ENCODE measurements at places on chromosomes 6 and 20. TPM values are rescaled to one million over a fixed set of nuclear protein-coding genes. Genes with fewer than 3 reads are reported as not detected.

- DNase-seq = no peak
Observed at GRCh38 chr6:126341126-126341525, 1.2 kb downstream of the CENPW start.

VIP gene
- total RNA-seq = 1.7 TPM

- peak; percentile 66 for DNase-seq
Observed at GRCh38 chr20:3250091-3250504, 11.1 kb upstream of the SLC4A11 start.

- no peak for DNase-seq
Observed at GRCh38 chr6:80331522-80331921, 225.1 kb downstream of the BCKDHB start.

RAD21L1 gene
- 1.1 TPM for total RNA-seq

- DNase-seq = peak; percentile 60
Observed at GRCh38 chr6:17167327-17167979, 65.6 kb downstream of the STMND1 start.

DNA sequence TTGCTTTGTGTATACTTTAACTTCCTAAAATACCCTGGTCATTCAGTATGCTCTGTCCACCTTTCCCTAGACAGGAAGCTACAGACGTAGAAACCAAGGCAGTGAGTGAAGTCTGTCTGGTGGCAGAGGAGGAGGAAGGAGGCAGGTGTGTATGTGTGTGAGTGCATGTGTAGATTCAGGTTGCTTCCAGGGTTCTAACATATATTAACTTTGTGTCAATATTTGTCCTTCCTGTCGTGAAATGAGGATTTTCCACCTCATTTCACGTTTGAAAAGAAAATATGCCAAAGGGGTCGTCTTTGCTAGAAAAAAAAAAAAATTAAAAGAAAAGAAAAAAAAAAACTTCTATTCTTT lies 411.5 kb downstream of the PKHD1 start:
- no peak for DNase-seq

DNA sequence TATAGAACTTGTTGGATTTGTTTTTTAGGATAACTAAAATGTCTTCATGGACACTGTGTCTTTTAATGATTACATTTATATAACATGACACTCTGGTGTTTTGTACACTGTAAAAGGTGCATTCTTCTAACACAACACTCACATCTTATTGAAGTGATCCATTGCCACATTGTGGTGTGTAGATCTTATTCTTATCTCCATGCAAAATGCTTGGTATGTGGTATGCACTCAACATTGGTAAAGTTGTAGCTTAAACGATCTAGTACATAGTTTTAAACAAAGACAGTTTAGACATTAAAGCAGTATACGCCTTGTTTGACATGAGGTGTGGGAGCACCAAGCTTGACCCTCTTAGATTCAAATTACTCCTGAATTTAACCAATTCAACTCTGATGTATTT lies 84.7 kb downstream of the SASH1 start:
- DNase-seq = no peak

DNA sequence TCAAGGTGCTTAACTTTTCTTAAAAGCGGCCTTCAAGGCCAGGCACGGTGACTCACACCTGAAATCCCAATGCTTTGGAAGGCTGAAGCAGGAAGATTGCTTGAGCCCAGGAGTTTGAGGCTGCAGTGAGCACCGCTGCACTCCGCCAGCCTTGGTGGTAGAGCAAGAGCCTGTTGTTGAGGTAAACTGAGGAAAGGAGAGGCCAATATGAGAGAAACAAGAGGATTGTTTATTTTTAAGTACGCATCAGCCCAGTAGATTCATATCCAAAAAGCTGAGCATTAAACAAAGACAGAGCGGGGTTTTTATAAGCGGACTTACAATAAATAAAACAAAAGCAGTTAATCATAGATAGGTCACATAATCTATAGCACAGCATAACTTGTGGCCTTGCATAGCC lies 15.0 kb upstream of the GMPR start:
- no peak for DNase-seq

DNA sequence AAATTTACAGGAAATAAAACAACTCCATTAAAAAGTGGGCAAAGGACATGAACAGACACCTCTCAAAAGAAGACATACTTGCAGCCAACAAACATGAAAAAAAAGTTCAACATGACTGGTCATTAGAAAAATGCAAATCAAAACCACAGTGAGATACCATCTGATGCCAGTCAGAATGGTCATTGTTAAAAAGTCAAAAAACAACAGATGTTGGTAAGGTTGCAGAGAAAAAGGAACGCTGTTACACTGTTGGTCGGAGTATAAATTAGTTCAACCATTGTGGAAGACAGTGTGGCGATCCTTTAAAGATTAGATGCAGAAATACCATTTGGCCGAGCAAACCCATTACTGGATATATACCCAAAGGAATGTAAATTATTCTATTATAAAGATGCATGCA lies 858.0 kb upstream of the FLRT3 start:
- DNase-seq = no peak

CST2 gene
- not detected for total RNA-seq

- DNase-seq = no peak
Observed at GRCh38 chr20:9723501-9724202, 115.2 kb downstream of the PAK5 start.

- no peak for DNase-seq
Observed at GRCh38 chr6:25635886-25636317, 16.1 kb upstream of the SCGN start.

DNA sequence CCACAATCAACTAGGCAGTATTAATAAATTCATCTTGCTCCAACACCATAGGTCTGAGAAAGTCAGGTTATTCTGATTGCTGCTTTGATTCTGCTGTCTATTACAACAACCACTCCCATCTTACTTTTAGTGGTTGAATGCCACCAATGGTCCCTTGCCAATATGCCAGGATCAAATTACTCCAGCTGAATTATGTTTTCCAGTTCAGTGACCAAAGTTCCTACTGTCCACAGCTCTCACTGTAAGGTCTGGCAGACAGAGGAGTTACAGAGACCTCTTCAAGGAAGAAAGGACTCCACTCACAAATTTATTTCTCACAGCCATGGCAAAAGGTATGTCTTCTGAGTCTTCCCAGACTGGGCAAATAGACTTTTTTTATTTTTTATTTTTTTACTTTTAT lies 557.0 kb downstream of the HAO1 start:
- no peak for DNase-seq

DNA sequence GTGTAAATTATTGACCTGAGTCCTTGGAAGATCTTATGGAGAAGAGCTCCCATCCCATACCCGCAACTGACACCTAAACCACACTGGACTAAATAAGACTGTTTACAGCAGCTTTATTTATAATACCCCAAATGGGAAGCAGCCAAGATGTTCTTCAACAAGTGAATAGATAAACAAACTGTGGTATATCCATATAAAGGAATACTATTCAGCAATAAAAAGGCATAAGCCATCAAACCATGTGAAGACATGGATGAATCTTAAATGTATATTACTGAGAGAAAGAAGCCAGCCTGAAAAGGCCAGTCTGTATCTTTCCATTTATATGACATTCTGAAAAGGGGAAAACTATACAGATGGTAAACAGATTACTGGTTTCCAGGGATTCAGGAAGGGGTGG lies 212.7 kb downstream of the TPBG start:
- DNase-seq = no peak

- no peak for DNase-seq
Observed at GRCh38 chr6:168451805-168452517, 11.0 kb downstream of the SMOC2 start.

ENPP4 gene
- total RNA-seq = 6.1 TPM

DNA sequence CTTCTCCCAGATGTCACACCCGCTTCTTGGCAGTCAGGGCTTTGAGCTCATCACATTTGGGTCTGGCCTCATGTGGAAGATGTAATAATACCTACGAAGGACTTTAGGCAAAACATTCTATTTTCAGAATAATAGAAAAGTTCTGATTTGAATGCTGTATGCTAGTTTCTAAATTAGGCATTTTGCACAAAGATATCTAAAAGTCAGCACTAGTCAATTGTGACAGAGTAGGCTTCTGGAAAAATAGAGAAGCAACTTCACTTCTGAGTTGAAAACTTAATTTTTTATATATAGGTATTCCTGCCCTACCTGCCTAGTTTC lies 38.3 kb upstream of the CD2AP start:
- DNase-seq = no peak

EFCAB8 gene
- total RNA-seq = 1.1 TPM

- no peak for DNase-seq
Observed at GRCh38 chr20:21643417-21643816, 62.0 kb upstream of the PAX1 start.

KIAA1755 gene
- not detected for total RNA-seq

DNA sequence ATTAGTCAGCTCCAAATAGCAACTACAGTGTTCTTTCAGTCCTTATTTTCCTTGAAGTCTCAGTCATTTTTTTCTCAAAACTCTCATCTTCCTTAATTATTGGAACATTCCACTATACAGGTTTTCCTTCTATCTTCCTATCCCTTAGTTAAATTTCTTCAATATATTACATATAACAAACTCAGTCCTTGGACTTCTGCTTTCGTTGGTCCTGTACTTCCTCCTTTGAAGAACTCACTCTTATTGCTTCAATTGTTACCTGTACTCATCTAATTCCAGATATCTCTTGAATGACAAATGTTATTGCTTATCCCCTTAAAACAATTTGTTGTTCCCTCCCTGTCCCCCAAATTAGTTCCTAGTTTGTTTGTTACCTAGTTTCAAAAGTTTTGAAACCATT lies 67.7 kb upstream of the NOTCH4 start:
- no peak for DNase-seq

DNA sequence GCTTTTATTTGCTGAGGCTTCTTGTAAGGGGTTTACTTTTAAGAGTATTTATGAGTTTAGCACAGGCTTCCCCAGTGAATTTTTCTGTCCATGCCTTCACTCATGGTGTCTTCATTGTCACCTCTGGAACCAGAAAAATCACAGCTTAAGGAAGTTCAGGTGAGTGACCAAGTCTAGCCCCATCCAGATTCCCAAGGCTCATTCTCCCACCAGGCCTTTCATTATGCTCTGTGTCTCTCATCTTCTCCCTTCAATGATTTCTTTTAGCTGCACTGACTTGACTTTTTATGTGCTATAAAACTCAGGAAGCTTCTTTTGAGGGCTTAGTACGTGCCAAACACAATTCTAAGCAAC lies 64.9 kb upstream of the NEDD9 start:
- no peak for DNase-seq

DNA sequence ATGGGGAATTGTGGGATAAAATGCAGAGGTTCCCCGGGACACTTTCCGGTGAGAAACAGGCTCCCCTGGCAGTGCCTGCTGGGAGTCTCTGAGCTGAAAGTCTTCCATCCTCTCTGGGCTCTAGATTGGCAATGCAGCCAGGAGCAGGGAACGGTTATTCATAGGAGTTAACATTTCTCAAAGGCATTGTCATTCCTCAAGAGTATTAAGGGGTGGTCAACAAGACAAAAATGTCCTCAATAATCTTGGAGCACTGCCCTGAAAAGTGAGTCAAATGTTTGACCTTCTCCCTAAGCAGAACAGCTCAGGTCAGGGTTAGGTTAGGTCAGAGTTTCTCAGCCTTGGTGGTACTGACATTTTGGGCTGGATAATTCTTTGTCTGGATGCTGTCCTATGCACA lies 13.2 kb downstream of the BPIFB1 start:
- no peak for DNase-seq

DNA sequence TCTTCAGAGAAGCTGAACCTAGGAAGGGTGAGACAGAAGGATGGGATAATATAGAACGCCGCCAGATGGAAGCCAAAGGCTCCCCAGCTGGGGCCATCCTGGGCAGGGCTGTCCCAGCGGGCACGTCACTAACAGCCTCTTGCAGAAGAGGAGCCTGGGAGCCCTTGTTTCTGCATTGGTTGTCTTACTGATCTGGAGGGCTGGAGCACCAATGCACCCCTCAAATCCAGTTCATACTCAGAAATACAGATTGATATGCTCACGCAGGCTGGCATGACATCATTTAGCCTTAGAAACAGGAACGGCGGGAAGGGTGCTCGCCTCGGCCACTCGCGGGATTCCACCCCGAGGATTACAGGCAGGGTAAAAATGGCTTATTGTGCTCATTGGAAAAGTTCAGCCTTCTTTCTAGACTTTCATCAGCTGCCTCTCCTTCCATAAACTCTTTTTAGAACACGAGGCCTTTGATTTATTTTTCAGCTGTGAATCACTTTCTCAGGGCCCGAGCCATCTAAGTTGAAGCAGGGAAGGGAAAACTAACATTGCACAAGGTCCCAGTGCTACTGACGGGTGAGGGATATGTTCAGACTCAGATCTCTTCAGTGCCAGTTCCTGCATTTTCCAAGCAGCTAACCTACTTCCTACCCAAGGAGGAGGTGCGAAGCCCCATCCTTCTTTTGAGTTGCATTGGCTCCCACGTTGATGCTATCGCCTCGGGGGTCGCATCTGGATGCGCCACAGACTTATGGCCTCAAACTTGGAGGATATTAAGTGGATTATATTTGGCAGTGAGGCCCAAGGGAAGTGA lies 82.3 kb downstream of the GMPR start:
- no peak for DNase-seq

DNA sequence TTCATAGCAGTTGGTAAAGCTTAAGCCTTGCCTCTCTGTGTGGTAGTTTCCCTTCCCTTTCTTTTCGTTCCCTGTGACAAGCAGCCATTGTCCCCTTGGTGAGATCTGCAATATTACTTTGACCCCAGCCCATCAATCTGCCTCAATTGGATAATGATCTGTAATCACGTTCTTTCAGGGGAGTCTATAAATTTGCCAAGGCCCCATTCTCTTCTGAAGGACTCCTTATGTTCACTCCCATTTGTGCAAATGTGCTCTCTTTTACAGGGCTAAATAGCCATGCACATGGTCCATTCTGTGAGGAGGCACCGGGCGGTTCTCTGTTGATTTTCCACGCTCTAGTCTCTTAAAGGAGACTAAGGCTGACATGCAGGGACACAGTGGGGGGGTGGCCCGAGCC lies 660.4 kb upstream of the SLC35B3 start:
- DNase-seq = no peak

DNA sequence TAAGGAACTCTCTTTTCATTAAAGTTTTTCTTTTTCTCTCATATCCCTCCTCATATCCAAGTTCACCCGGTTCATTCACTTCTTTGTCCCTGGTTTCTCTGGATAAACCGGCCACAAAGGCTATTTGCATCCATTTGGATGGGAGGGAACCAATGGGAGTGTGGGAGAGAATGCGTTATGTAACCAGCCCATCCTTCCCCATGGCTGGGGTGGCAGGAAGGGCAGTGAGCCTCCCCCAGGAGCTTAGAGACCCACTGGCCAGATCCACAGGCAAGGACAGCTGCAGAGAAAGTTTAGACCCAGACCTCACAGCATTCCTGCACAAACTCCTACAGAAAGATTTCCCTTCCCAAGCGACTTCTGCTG lies 10.7 kb downstream of the CASS4 start:
- no peak for DNase-seq

KCNK5 gene
- total RNA-seq = 9.8 TPM

NKAPL gene
- total RNA-seq = 0.44 TPM

- DNase-seq = no peak
Observed at GRCh38 chr20:57618091-57618763, 2.0 kb downstream of the ZBP1 start.

- DNase-seq = no peak
Observed at GRCh38 chr6:28224131-28225055, 682 bp upstream of the ZSCAN9 start.

DNA sequence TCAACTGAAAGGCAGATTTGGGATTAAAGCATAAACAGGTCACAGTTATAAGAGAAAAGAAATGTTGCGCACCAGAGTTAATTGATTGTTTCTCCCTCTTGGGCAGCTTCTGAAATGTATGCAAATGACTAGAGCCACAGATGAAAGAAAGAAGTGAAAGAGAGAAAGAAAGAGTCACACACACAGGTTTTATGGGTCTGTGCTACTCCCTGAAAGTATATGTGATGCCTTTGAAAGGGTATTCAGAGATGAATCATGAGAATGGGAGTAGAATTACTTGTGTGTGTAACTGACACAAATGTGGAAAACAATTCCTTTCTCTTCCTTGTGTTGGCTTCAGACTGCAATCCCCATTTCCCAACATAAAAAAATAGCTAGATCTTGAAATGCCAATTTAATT lies 196.9 kb downstream of the FOXA2 start:
- no peak for DNase-seq
